GM04503 (cell line): ENCODE measurements at places on chromosomes 2 and 18.

- DNase-seq = no peak
Measured at GRCh38 chr18:80233899-80234298, 13.4 kb downstream of the PARD6G start.

DNA sequence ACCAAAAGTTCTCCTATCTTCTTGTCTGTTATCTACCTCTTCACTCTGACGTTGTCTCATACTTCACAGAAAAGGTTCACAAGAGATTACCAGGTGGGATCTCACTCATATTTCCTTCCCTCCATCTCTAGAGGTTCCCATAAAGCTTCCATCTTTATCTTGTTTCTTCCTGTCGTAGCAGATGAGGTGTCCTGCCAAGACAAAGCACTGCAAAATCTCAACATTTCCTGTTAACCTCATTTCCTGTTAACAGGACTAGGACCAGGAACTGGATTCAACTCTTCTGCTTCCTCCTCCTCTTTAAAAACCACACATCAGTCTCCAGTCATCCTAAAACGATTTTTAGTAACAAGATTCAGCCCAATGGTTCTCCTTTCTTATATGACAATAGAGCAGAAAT lies 512.8 kb upstream of the NRP2 start:
- DNase-seq = no peak

DNA sequence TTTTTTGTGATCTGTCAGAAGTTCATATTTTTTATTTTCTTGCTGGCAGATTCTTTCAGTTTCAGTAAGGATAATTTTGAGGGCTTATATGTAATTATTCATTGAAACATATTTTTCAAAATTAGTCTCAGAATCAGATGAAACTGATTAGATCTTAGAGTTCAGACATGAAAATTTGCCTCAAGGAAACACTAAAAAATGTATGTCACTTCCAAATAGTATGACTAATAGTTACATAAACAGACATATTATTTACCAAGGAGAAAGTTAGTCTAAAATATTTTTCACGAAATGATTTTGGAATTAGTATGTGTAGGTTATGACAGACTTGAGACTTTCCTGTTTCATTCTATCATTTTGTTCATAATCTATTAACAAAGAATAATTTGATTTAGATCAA lies 628.6 kb downstream of the CCDC85A start:
- no peak for DNase-seq

- DNase-seq = no peak
Measured at GRCh38 chr18:32966141-32966540, 193.3 kb upstream of the KLHL14 start.
